Neural crest cell (in vitro differentiated cells): ENCODE measurements at places on chromosomes 11 and 22.

GRCh38 chr11:47570651-47571356, 5.4 kb downstream of the PTPMT1 start:
- DNase-seq, result no peak

GRCh38 chr11:78647266-78647915, 72.7 kb upstream of the NARS2 start:
- DNase-seq, result no peak

- DNase-seq, result no peak
These were observed 664 bp upstream of the PRSS23 start for GRCh38 chr11:86799680-86800075.

- no peak for DNase-seq
These were observed 600.1 kb upstream of the CHORDC1 start for GRCh38 chr11:90822996-90823395.

DNA sequence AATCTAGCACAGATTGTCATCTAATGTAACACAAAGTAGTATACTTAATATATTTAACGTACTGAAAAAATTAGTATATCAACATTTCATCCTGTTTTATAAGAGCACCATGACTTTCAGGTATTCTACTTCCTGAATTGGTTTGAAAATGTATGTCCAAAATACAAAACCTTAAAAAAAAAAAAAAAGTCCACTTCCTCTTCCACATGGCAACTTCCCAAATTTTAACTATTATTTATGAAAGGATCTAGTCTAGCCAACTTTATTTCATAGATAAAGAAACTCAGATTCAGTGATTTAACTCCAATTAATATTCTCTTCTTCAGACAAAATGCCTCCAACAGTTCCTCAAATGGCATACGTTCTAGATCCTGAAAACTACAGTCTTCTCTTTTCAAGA, 44.0 kb downstream of the PIK3C2A start:
- no peak for DNase-seq

GRCh38 chr11:116400081-116400480, 372.7 kb downstream of the BUD13 start:
- no peak for DNase-seq

DNA sequence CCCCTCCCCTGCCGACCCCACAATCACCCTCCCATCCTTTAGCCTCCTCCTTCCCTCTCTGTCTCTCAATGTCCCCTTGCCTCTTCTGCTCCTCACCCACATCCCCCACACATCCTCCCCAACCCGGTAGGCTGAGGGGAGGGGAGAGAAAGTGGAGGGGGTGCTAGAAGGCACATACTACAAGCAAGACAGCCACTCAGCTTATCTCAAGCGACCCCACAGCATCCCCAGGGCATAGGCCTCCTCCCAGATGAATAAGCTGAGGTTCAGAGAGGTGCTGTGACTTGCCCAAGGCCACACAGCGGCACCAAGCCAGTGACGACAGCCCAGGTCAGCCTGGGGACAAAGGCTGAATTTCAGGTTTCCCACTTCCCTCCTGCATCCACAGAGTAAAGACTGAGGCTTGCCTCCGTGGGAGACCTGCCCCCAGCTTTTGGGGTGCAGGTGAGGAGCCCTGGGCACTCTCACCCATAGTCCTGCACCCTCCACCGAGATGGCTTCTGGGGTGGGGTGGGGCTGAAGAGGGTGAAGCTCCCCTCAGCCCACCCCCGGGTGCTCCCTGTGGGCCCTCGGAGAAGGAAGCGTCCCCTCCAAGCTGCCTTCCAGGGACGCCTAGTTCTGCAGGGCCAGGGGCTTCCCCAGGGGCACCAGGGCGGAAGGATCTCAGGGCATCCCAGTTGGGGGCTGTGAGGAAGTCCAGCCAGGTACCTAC, 511 bp downstream of the RAC2 start:
- DNase-seq, result no peak

DNA sequence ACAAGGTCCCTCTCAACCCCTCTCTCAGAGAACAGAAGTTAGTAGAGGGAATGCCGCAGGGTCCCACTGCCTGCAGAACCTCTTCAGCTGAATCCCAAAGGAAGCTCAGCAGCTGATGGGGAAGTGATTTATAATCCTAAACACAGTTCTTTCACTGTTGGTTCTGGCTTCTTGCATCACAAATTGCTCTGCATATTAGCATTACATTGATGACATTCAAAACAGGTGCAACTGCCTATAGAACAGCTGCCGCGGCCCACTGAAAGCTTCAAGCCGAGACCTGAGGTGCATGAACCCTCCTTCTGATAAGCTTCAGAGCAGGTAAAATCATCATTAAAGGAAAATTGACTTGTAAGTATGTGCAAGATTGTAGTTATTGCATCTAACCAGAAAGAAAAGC, 75.2 kb upstream of the KIRREL3 start:
- DNase-seq, result no peak

GRCh38 chr11:75105462-75105925, 8.8 kb upstream of the OR2AT4 start:
- DNase-seq, result peak; percentile 22

- no peak for DNase-seq
These were observed 299.0 kb downstream of the MIAT start for GRCh38 chr22:26956371-26956770.

- peak; percentile 100 for DNase-seq
These were observed 12.2 kb upstream of the NPAS4 start for GRCh38 chr11:66408488-66409214.

- no peak for DNase-seq
These were observed 53.9 kb downstream of the MN1 start for GRCh38 chr22:27747396-27748221.

GRCh38 chr11:30501744-30502143, 84.4 kb downstream of the MPPED2 start:
- DNase-seq, result no peak

- DNase-seq, result no peak
These were observed 315.8 kb downstream of the CTTN start for GRCh38 chr11:70713988-70714665.

DNA sequence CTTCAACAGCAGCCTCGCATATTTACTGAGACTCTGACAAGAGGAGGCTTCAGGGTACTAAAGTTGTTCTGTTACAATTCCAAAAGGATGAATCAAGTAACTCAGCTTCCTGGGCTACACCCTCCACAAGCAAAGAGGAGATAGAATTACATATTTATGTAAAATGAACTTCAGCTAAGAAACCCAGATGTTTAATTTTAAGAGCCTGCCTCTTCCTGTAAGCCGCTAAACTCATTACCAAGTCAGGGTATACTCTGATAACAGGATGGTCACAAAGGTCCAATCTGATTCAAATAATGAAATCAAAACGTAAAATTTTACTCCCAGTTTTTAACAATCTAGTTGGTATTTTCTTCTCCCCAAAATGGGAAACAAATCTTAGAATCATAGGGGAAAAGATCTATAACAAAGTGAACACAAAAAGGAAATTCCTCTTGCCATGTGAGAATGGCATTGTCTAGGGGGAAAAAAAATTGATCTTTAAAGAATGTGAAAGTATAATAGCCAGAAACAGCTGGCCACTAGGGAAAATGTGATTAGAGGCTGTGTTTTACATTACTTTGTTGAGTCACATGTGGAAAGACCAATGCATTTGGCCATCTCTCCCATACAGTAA, 30.9 kb downstream of the CHEK2 start:
- no peak for DNase-seq

DNA sequence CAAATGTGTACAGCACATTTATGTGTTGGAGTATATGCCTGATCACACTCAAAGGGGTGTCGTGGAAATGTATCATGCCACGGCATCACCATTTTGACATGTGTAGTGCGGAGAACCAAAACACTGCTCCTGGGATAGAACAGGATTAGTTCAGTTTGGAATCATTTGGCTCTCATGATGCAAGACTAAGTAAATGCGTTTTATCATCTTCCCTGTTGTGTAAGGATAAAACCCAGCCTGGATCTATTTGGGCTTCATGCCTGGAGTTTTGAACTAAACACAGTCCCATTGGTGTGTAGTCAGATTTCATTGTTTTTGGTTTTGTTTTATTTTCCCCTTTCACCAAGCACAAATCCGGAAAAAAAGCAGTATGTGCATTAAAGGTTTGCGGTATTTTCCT, 574.3 kb downstream of the NTM start:
- DNase-seq, result no peak

- no peak for DNase-seq
These were observed 13.3 kb downstream of the ARHGAP1 start for GRCh38 chr11:46686886-46687795.

GRCh38 chr22:28381429-28382167, 298.0 kb downstream of the TTC28 start:
- DNase-seq, result no peak

DNA sequence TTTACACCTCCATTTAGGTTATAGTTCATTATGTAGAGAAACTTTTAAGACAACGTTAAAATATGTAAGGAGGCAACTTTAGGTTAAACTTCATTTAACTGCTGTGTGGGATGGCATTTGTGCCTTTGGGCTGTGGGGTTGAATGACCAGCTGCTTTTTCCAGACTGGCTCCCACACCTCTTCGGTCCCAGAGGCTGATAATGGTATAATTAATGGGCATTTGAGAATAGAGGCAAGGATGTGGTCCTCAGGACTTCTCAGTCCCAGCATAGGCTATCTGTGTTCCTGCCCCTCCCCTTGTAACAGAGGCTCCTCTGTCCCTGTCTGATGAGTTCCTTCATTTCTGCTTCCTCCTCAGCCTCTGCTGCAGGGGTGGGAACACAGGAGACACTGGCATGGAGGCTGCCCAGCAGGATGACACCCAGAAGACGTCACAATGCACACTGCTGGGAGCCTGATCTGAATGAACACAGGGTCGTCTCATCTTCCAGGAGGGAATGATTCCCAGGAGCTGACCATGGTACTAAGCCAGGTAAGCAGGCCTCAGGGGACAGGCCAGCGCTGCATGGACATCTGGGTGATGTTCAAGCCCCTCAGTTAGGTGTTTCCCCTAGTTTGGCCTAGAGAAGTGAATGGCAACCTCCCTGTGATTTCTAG, 17.1 kb upstream of the GNAZ start:
- no peak for DNase-seq

- DNase-seq, result no peak
These were observed 91.7 kb upstream of the CSNK2A3 start for GRCh38 chr11:11444804-11445131.

GRCh38 chr11:65246506-65246905, 15.3 kb upstream of the POLA2 start:
- DNase-seq, result no peak

DNA sequence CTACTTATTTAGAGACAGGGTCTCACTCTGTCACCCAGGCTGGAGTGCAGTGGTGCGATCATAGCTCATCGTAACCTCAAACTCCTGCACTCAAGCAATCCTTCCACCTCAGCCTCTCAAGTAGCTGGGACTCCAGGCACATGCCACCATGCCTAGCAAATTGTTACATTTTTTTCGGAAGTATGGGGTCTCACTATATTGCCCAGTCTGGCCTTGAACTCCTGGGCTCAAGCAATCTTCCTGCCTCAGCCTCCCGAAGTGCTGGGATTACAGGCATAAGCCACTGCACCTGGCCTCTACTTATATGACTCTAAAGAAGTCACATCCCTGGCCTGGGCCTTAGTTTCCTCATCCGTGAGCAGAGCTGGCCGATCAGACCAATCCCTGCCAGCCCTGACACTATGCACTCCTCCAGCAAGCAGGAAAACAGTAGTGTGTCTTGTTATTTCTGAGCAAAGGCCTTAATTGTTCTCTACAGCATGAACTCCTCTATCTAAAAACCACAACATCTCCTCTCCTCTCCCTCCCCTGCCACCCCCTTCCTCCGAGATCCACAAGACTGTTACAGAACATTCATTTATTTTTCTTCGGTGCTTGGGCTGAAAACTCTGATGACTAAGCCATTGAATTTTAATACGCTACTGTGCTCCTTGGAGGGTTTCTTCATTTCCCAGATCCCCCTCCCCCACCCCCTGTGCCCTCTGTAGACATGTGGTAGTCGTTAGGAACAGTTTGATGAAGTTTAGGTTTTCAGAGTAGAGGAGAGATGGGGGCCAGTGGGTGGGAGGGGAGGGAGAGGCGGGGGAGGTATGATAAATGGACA, 91.5 kb downstream of the ABTB2 start:
- no peak for DNase-seq

GRCh38 chr11:60870276-60870675, 2.9 kb downstream of the ZP1 start:
- no peak for DNase-seq

GRCh38 chr11:74468058-74468457, 709 bp upstream of the KCNE3 start:
- DNase-seq, result no peak

DNA sequence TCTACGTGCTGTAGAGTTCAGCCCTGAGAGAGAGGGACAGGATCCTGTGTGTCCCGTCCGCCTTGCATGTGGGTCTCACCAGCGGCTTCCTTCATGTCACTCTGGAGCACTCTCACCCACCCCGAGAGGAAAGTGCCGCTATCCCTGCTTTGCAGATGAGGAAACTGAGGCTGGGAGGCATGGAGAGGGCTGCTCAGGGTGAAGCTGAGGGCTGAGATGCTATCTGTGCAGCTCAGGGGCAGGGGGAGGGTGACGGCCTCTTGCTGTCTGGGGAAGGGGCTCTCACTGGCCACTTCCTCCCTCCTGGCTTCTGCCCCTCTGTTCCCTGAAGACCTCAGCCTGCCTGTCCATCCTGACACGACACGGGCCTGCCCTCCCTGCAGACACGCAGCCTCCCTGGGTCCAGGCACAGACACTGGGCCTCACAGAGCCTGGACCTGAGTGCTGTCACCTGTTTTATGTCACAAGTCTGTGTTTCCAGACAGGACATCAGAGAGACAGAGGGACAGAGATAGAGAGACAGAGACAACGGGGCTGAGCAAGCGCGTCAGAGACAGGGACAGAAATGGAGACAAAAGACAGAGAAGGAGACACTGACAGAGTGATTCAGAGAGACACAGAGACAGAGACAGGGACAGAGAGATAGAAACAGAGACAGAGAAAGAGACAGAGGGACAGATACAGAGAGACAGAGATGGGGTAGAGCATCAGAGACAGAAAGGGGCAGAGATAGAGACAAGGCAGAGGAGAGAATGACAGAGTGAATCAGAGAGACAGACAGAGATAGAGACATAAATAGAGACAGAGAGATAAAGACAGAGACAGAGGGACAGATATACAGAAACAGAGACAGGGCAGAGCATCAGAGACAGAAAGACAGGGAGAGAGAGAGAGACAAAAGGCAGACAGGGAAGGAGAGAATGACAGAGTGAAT, 53.1 kb downstream of the MCM5 start:
- DNase-seq, result no peak

GRCh38 chr11:27916541-27917100, 191.3 kb downstream of the KIF18A start:
- DNase-seq, result no peak

GRCh38 chr11:94424662-94425061, 23.4 kb upstream of the GPR83 start:
- DNase-seq, result no peak

- no peak for DNase-seq
These were observed 857.8 kb upstream of the FAT3 start for GRCh38 chr11:91366816-91367215.

- no peak for DNase-seq
These were observed 49.8 kb downstream of the APIP start for GRCh38 chr11:34866375-34866774.

GRCh38 chr11:73236854-73237253, 18.8 kb downstream of the P2RY2 start:
- peak; percentile 43 for DNase-seq

GRCh38 chr11:17313349-17314231, 37.1 kb downstream of the NUCB2 start:
- DNase-seq, result no peak
